Motor neuron (in vitro differentiated cells): ENCODE measurements at places on chromosomes 2 and 18.

DNA sequence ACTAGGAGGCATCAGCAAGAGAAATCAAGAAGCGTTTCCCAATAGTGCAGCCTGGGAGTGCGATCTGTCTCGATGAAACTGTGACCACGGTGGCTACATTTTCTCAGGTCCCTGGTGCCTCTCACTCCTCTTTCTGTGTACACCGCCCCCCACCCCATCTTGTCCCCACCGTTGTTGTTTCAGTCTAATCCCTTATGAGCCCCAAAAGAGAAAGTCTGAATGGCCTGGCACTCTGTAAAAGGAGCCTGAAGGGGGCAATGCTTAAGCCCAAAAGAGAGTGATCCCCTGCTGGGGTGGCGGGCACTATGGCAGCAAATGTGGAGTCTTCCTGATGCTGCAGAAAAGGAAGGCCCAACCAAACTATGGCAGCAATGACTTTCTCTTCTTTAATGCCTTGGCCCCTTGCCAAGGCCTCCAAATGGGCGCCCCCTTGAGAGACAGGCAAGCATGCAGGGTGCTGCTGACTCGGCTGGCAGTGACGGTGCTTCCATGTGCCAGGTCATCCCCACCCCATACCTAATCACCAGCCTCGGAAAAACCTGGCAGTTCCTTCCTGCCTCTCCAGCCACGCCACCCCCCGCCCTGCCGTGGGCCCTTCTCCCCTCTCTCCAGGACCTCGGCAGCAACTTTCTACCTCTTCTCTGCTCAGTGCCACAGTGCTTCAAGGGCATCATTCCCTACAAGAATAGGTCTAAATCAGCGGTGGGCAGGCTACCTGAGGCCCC is 123.0 kb downstream of the CYP26B1 start:
- ATAC-seq = no peak

DNA sequence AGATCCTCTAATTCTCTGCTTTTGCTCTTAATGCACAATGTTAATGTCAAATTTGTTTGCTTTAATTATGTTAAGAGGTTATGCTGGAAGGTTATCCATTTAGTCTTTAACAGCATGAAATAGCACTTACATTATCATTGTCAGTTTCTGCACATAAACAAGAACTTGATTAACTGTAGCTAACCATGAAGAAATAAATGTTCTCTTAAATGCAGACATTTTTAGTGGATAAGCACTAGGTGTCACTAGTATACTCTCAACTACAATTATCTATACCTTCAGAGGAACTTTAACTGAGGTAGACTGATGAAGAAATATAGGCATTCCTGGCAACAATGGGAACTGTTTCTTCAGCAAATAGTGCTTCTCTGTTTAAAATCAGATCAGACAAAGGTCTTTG is 178.8 kb upstream of the CHST9 start:
- ATAC-seq = no peak

DNA sequence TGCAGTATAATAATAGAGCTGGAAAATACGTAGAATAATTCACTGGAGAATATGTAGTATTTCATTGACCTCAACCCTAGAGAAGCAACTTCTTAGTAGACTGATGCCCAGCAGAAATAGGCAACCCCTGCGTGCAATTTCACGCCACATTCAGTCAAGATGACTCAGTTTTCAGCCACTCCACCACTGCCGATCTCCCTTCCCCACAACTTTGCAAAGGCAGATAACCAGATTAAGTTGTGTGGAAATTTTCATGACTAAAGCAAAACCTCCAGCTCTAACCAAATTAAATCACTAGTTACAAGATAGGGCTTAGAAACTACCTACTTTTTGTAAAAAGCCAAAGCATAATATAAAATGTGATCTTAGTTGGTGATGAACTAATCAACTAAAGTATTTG is 63.3 kb upstream of the STK17B start:
- no peak for ATAC-seq

DNA sequence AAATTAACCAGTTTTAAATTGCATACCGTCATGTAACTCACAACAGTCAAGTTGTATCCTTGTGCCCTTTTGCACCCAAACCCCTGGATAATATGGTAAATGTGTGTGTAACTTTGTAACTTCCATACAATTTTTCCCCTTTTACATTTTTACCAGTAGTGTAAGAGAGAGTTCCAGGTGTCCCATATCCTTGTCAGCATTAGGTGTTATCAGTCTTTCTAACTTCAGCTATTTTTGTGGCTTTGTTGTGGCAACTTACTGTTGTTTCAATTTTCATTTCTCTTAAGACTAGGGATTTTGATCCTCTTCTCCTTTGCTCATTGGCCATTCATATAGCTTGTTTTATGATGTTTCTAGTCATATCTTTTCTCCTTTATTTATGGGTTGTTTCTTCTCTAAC is 94.6 kb downstream of the LCLAT1 start:
- ATAC-seq = no peak

DNA sequence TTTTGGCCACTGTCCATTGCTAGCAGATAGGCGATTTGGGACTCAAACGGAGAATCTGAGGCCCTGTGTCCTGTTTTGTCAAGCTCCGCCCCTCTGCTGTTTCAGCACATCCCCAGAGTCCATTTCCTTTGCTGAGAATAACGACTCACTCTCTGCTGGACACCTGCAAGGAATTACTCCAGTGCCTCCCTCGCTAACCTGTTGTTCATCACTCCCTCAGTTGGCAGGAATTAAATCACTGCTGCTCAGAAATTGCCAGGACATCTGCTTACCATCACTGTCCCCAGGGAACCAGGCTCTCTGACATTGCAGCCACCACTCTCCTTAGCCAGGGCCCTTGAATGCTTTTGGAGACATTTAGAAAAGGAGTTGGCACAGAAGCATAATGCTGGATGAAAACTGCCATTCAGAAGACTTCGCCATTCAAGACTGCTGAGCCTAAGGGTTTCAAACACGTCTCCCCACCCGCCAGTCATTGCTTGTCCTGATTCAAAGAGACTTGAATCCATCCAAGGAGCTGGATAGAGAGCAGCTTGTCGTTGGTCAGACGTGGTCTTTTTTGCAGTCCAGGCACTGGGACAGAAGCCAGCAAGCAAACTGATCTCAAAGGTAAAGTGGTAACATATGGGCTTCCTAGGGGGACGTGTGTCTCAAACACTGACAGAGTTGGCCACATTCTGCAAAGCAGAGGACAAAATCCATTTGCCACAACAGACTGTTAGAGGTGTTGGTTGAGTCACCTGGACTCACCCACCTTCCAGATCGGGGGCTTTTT is 155.3 kb downstream of the UXS1 start:
- ATAC-seq = no peak

GRCh38 chr18:49098386-49098785 is 147.6 kb upstream of the SMAD7 start:
- ATAC-seq = no peak

- no peak for ATAC-seq
These were observed 20.4 kb upstream of the FSHR start for GRCh38 chr2:49174750-49175149.
